ENCODE measurements at places on chromosomes 16 and 17.

DNA sequence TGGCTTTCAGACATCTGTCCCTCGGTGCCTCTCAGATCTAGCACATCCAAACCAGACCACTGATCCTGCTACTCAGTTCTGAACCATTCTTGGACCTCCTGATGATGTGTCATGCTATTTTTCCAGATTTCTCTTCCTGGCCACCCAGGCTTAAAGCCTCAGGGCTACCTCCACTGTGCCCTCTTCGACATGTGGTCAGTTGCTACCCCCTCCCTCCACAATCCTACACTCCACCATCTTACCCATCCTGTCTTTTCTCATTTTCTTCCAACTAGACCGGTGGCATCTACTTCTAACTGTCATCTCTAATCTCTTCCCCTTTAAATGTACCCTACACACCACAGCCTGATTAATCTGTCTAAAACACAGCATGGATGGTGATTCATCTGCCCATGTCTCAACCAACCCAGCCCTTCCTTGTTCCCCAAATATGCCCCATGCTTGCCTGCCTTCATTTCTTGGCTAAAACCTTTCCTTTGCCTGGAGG is 478.6 kb downstream of the SLC39A11 start:
- no peak for DNase-seq

- DNase-seq, result no peak
Measured at GRCh38 chr16:17470182-17470907, 415 bp downstream of the XYLT1 start.

- no peak for DNase-seq
Measured at GRCh38 chr17:82836823-82837357, 2.9 kb downstream of the ZNF750 start.

GRCh38 chr17:5126719-5127488 is 11.1 kb downstream of the USP6 start:
- no peak for DNase-seq

DNA sequence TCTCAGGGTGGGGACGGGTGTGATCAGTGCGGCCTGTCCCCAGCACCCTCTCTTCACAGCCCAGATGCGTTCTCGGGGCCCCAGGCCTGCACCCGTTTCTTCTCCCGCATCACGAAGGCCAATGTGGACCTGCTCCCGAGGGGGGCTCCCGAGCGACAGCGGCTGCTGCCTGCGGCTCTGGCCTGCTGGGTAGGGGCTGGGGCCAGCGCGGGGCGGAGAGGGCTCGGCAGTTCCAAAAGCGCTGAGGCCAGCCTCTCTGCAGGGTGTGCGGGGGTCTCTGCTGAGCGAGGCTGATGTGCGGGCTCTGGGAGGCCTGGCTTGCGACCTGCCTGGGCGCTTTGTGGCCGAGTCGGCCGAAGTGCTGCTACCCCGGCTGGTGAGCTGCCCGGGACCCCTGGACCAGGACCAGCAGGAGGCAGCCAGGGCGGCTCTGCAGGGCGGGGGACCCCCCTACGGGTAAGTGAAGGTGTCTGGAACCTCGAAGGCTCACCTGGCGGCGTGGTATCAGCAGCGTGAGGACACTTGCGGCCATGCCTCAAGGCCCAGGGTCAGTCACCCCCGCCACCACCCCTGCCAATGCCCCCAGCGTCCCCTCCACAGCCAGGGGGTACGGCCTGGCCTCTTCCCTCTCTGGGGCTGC is 4.4 kb downstream of the MSLN start:
- no peak for DNase-seq

- no peak for DNase-seq
Measured at GRCh38 chr16:85419503-85420408, 193.4 kb upstream of the GSE1 start.

DNA sequence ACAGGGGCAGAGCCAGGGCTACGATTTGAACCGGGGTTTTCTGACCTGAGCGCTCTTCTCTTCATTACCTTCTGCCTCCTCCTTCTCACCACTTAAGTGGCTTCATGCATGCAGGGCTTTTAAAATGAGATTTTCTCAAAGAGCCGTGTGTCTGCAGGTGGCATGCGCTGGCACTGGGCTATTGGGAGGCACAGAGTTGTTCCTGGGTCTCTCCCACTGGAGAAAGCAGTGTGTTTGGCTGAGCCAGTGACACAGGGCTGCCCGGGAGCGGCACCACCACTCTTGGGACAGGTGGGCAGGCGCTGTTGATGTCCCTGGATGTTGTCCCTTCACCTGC is 218.8 kb upstream of the CHMP6 start:
- no peak for DNase-seq

DNA sequence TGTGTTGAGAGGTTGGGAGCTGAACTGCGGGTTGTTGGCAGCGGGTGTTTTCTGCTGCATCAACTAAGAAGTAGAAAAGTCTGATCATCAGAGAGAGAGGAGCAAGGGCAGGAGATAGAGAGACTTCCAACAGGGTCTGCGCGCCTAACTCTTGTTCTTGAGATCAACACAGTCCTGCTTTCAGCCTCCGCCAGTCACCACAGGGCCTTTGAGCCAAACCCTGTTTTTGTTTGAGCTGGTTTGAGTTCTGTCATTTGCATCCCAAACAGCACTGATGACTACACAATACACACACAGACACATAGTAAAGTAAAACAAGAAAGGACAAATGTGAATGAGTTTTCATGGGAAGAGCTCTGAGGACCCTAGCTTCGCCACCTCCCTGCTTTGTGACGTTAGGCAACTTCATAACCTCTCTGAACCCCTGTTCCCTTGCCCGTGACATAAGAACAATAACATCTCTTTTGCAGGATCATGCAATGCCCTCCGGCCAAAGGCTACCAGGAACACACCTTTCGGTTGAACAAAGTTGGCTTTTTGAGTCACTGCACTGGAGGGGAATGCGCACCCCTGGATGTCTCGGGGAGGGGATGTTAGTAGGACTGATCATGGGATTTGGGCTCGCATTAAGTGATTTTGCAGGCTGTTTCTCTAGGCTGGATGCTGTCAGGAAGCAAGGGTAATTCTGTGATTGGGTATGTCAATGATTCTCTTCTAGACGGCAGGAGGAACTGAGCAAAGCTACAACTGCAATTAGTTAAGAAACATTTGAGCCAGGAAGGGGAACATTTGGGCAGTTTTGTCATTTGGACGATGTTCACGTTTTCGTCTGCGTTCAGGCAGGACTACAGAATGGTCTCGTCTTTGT is 92.3 kb downstream of the C16orf78 start:
- no peak for DNase-seq

GRCh38 chr16:11309895-11310633 is 28.9 kb upstream of the PRM1 start:
- DNase-seq, result no peak

GRCh38 chr16:2428051-2428783 is 1.0 kb upstream of the CCNF start:
- DNase-seq, result peak; percentile 43

- no peak for DNase-seq
Measured at GRCh38 chr17:74389084-74389753, 21.9 kb downstream of the GPR142 start.

DNA sequence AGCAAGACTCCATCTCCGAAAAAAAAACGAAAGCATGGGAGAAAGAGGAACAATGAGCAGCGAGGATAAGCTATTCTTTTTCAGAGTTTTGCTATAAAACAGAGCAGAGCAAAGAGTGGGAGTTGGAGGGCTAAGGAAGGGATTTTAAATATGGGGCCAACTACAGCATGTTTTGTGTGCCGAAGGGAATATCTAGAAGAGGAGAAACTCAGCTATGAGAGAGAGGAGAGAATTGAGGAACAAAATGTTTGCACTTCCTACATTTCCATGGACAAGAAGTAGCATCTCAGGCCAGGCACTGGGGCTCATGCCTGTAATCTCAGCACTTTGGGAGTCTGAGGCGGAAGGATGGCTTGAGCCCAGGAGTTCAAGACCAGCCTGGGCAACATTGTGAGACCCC is 13.1 kb upstream of the GRB2 start:
- DNase-seq, result no peak

DNA sequence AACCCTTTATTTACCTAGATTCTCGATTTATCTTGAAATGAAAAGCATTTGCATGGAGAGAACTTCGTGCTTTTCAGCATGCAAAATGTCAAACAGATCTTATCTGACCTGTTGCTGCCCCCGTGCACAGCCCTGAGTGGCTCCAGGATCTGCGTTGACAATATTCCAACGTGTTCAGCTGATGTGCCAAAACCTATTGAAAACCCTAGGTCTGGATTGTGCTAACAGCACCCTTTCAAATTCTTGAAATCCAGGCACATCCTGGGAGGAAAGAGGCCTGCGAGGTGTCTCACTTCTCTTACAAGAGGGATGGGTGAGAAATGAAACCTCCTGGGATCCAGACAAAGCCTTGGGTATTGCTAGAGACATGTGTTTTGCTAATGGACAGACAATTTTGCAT is 231.8 kb downstream of the MAP2K4 start:
- no peak for DNase-seq

- DNase-seq, result no peak
Measured at GRCh38 chr17:48619826-48620449, 4.8 kb upstream of the HOXB8 start.

DNA sequence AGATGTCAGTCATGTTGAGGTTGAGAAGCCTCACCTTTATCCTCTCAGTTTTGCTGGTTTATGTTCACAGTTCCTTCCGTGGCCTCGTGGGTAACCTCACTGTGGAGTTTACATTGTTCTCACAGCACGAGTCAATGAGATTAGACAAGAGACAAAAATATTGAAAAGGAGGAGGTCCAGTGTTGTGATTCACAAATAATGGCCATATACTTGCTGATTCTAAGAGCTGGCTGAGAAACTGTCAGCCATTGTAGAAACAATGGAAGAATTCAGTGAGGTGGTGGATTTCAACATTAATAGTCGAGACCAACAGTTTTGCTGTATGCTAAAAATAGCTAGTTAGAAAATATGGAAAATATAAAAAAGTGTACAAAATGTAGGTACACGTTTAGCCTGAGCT is 176.4 kb upstream of the WSCD1 start:
- DNase-seq, result no peak

- DNase-seq, result no peak
Measured at GRCh38 chr17:30554839-30555751, 77.9 kb downstream of the GOSR1 start.

- no peak for DNase-seq
Measured at GRCh38 chr16:83118365-83118764, 491.6 kb downstream of the CDH13 start.

DNA sequence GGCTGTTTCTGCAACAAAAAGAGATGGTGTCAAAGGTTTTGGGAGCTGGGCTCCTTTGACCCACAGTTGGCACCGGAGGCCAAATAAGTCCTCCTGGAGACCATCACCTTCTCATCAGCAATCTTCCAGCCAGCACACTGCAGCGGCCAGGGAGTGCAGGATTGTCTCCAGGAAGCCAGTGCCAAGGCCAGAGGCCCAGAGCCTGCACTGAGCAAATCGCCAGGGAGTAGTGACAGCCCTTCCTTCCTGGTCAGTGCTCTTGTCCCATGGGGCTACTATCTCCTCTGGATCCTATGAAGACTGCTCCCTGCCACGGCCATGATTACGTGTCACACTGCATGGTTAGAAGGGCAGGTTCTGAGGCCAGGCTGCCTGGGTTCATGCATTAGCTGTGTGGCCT is 134.3 kb upstream of the CRHR1 start:
- DNase-seq, result no peak
